ENCODE measurements at places on chromosomes 3 and 15.

GRCh38 chr3:113377158-113377557 lies 64.1 kb downstream of the CFAP44 start:
- DNase-seq = no peak

GRCh38 chr15:54789376-54789775 lies 407.4 kb downstream of the RSL24D1 start:
- DNase-seq = no peak

- DNase-seq = no peak
Observed at GRCh38 chr3:152497457-152497856, 228.7 kb downstream of the MBNL1 start.

- no peak for DNase-seq
Observed at GRCh38 chr3:160612386-160613075, 47.2 kb upstream of the KPNA4 start.

- DNase-seq = no peak
Observed at GRCh38 chr3:126536126-126536525, 12.2 kb downstream of the CHST13 start.

GRCh38 chr3:36147934-36148558 lies 232.3 kb upstream of the STAC start:
- no peak for DNase-seq

DNA sequence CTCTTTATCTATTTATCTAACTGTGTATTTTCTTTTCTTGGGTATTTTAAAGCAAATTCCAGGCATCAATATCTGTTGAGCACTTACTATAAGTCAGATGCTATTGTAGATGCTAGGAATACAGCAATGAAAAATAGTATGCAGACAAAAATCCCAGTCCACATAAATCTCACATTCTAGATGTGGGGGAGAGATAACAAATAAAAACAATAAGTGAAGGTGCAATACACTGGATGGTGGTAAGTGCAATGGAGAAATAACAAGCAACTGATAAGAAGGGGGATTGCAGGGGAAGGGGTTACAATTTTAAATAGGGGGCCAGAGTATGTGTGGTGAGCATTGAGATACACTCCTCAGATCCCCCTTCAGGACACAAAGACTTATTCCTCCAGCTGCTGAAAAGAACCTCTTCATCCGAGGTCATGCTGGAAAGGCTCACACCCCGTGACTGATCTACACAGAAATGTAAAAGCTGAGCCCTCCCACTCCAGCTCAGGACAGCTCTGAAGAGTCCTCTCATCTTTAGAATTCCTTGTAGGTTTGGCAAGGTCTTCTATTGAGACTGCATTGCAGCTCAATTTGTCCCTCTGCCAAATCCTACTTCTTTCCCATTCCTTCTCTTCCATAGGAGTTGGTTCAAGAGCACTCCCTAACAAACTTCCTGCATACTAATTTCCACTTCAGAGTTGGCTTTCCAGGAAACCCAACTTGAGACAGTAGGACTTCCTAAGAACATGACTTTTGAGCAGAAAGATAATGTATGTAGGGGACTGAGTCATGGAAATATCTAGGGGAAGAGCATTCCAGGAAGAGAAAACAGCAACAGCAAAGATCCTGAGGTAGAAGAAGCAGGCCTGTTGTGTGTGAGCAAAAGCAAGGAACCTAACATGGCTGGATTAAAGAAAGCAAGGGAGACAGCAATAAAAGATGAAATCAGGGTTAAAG lies 8.1 kb upstream of the SCG3 start:
- DNase-seq = no peak

- no peak for DNase-seq
Observed at GRCh38 chr3:193046371-193046770, 128.7 kb upstream of the MB21D2 start.

DNA sequence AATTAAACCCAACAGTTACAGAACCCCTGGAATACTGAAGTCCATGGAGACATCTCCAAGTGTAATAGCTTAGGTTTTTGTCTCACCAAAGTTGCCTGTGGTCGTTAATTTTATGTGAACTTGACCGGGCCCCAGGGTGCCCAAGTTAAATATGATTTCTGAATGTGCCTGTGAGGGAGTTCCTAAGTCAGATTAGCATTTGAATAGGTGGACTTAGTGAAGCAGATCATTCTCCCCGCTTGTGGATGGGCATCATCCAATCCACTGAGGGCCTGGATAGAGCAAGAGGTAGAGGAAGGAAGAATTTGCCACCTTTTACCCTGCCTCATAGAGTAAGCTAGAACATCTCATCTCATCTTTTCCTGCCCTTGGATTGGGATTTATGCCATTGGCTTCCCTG lies 203.0 kb downstream of the MYRIP start:
- DNase-seq = no peak

GRCh38 chr15:79689030-79689429 lies 207.8 kb downstream of the MTHFS start:
- no peak for DNase-seq

DNA sequence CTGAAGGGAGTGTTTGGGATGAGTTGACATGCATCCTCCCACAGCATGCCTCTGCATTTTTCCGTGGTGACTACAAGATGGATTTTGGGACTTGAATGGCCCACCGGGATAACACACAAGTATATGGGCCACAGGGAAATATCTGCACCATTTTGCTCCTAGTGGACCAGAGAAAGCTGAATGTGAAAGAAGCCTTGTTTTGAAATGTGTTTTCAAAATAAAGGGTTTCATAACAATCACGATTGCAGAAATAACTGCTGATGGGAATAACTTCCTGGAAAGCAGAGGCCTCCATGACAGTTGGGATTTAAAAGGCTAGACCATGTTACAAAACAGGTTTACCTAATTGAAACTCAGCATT lies 77.5 kb upstream of the PRR23C start:
- no peak for DNase-seq

DNA sequence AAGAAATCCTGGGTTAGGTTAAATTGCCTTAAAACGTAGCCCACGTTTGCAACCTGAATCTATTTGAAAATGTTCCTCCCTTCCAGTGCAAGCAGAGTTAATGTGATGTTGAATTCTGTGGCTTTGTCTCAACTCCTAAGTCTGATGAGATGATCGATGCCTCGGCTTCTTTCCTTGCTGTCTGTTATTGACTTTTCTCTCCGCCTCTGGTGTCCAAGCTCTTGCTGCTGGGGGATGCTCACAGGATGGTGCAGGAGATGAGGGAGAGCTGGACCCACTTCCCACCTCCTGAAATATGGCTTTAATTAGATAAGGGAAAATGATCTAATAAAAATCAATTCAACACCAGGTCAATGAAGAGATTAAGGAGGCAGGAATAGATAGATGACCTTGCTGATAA lies 407.9 kb upstream of the RGMA start:
- no peak for DNase-seq

DNA sequence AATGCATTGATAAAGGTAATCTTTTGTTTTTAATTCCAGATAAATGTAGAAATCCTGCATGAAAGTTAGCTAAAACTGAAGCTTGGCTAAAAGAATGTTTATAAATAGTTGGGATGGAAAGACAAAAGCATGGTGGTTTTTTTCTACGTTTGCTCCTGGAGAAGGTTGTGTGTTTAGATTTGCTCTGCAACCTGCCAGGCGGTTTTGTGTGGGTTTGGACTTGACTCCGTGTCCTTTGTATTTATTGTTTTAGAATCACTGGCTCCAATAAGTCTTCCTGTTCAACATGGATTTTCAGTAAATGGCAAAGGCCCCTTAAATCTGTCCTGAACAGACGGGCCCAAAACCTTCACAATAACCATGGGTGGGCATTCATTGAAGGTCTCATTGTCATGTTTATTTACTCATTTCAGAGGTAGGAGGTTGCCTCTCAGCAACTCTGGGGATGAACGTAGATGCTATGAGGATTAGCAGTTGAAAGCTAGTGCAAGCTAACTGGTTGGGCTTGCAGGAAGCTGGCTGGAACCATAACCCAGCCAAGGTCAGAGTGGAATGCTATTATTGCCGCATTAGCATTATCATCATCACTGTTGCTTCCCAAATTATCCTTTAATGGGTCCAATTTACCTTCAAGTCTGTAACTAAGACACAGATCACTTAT lies 60.6 kb upstream of the ADAMTS9 start:
- no peak for DNase-seq

- no peak for DNase-seq
Observed at GRCh38 chr3:112395181-112395895, 62.4 kb downstream of the CD200 start.

GRCh38 chr15:67031331-67031730 lies 34.1 kb upstream of the SMAD3 start:
- DNase-seq = no peak

DNA sequence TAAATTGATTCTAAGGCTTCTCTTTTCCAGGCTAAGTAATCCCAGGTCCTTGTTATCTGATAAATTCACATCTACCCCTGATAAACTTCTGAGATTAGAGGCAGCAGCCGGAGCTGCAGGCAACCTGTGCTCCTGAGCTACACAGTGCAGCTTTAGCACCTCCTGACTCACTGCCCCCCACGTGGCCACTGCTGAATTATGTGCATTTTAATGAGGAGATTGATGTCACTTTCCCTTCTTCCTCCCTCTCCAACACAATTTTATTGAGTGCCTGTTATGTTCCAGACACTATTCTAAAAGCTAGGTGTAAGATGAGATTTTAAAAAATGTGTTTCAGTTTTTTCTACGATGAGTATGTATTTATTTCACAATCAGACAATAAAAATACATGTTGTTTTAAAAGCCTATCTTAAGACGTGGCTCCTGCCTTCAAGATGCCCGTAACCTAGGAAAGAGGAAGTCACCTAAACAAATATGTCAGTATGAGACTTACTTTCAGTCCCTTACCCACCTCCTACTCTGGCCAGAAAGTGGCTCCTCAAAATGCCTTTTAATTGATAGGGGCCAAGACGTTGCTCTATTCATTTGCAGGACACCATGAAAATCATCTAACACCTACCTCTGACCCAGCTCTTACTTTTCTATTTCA lies 161.5 kb upstream of the PFN2 start:
- DNase-seq = no peak

GRCh38 chr3:42169579-42170120 lies 78.5 kb downstream of the TRAK1 start:
- DNase-seq = no peak

GRCh38 chr15:99645951-99646350 lies 80.2 kb downstream of the MEF2A start:
- DNase-seq = no peak

DNA sequence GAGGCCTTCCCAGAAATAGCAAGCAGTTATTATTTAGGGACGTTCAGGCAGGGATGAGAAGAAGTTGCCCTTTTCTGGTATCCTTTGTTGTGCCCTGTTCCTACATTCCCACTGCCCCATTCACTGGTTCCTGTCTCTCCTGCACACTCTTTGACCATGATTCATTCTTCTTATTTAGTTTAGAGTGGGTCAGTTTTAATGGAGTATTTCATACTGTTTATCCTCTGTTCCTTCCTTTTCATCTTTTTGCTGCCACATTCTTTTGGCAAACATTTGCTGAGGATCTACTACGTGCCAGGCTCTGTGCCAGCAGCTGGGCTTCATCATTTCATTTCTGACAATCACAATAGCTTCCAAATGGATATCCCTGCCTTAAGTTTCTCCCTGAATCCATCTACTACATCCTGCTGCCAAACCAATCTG lies 11.8 kb upstream of the EID1 start:
- DNase-seq = no peak

DNA sequence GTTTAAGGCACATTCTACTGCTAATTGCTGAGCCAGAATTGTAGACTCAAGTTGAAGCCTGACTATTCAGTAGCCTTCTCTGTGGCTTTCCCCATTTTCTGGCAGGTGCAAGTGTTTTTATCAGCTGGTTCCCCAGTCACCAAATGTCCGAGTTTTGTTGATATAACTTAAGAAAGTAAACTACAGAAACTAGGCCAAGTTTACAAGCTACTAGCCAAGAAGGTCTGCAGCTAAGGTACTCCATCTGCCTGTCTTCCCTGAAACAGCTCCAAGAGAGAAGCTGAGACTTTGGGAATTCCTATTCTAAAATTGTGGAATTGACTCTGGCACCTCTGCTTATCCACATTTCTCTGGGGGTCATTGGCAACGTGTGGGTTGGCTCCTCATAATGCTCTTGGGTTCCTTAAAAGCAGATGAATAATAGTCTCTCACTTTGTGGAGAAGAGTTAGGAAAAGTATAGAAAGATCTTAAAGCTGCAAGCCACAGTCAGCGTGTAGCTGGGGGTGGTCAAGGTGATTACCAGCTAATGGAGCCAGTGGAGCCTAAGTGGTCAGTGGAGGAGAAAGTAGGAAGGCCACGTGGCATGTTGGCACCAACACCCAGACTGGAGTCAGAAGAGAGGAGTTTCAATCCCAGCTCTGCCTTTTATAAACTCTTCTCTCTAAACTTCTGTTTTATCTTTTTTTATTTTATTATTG lies 128.8 kb downstream of the PEX5L start:
- no peak for DNase-seq

DNA sequence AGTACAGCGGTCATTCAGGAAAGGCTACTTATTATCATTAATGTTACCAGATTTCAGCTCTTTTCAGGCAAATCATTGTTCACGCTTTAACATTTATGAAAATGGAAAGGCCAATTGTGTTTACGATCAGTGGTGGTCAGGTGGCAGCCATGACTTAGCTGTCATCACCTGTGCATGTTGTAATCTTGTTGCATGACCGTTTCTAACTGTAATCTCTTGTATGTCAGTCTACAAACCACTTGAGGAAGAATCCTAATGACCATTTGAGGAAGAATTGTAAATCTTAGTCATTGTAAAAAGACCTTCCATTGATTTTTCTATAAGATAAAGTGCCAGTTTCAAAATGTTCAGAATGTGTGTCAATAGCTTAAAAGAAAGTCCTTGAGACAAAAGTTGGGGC lies 100.4 kb downstream of the SERPINI1 start:
- no peak for DNase-seq

GRCh38 chr3:31959951-31960792 lies 20.9 kb downstream of the OSBPL10 start:
- no peak for DNase-seq

DNA sequence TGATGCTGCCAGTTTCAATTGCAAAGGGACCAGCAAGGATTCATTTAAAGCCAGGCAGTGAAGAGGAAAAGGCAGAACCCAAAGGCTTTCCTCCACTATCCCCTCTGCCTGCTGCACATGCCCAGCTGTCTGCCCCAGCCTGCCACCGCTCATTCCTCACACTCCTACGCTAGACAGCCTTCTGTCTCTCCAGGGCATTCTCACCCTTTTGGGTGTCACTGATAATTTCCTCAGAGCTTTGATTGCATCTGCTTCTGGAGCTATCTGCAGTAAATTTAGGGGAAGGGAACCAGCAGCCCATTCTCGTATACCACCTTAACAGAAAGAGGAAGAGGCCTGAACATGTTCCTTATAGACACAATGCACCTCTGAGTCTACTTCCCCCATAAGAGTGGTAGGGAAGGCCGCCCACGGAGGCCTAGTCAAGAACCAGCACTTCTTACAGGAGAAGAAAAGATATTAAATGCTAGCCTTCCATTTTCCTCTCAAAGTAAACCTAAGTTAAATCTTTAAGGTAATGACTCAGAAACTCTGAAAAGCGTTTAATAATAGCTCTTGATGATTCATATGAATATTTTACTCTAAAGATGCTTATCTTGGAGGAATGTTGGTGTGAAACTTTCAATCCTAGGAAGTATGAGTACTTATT lies 20.9 kb downstream of the NUDT16 start:
- no peak for DNase-seq

- no peak for DNase-seq
Observed at GRCh38 chr3:156181509-156181908, 61.1 kb downstream of the KCNAB1 start.
